Hippocampal formation (tissue), 2 donors: ENCODE measurements at places on chromosomes 5 and 9.

GRCh38 chr5:79508354-79508753 is 5.6 kb downstream of the HOMER1 start:
- DNase-seq, result no peak

DNA sequence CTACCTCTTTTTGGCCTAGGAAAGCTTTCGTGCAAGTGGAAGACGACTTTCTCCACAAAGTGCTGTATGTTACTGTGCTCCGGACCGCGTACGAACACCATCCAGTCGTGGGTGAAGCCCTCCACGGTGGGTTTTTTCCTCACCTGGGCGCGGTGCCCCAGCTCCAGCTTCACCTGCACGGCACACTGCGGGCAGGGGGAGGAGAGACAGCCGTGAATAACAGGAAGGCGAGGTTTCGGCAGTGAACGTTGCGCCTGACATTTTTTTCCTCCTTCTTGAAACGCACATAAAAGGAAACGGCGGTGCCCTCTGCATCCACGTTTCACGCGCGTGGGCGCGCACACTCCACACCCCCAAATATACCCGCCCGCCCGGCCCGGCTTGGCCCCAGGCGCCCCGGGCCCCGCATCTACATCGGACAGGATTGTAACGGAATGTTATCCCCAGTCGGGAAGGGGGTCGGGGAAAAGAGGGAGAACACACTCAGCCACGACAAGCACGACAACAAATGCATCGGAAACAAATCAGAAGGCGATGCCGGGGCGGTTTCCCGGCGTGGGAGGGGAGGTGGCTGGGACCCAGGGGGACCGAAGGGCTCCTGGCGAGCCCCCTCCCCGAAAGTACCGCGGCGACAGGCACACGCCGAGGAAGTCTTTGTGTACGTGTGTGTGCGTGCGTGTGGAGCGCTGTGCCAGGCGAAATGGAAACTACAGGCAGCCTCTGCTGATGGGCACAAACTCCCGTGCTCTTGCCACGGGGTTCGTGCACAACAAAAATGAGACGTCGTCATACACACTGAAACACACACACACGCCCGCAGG is 1.4 kb downstream of the MLLT3 start:
- DNase-seq, result no peak

GRCh38 chr5:73031839-73032238 is 76.0 kb downstream of the FCHO2 start:
- DNase-seq, result no peak

DNA sequence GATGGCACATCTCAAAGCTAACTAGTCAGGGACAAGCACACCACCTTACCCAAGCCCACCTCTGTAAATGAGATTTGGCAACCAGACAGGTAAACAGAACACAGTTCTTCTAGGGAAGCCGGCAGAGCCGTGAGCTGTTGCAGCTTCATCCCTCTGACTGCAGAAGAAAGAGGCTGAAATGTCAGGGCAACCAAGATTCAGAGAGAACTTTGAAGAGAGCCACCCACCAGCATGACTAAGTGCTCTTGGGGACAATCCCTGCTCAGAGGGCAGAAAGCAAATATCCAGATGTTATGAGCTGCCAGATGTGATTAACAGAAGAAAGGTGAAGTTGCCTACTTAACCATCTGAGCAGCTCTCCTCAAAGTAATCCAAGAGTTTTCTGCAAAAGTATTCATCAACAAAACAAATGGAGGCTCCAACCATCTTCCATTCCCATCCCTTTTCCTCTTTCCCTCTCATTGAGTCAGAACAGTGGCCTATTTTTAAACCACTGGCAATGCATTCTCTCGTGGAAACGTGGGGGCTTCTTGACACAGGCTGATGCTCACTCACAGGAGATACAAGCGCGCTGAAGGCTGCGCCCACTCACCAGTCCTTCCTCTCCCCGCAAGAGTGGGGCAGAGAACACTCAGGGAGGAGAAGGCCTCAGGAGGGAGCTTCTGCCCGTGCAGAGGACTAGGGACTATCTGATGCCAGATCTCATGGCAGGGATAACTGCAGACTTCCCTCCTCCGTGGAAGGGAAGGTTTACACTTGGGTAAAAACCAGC is 57.1 kb downstream of the SLIT3 start:
- no peak for DNase-seq

DNA sequence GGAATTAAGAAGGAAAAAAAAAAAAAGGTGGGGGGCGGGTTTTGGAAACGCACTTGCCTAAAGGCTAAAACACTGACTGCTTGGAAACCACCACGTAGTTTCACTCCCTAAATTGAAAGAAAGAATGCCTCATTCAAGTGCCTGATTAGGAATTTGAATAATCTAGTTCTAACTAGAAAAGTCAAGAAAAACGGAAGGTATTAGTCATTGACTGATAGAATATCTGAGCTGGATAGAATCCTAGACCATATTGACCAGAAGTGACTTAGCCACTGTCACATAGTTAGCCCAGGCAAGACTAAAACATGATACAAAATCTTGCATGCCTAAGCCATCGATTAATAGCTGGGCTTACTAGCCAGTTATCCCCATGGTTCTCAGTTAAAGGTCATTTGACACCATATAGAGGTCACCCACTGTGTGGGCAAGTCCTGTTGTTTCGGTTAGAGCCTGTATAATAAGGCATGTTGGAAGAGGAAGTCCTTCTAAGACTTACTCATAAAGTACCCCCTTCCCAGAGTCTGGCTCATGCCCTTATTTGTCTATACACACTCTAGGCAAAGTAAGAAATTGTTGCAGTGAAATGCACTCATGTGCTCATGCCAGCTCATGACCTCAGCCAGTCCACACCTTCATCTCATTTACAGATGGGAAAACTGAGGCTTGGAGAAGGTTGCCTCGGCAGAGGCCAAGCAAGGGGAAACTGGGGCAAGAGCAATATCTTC is 40.2 kb downstream of the SH3RF2 start:
- DNase-seq, result no peak

DNA sequence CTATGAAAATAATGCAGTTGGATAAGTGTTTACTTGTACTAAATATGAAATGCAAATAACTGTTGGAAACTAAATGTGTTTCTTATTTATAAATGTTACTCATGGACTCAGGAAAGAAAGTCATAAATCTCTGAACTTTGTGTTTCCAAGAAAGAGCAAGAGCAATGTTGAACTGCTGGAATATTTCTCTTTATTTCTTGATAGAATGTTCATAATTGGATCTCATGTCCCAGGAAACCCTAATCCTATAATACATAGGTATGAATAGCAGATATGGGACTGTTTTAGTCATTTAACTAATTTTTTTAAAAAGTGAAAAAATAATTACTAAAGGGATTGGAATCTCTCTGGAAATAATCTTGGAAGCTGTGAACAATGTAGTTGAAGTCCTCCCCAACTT is 245.0 kb upstream of the ACTBL2 start:
- no peak for DNase-seq

DNA sequence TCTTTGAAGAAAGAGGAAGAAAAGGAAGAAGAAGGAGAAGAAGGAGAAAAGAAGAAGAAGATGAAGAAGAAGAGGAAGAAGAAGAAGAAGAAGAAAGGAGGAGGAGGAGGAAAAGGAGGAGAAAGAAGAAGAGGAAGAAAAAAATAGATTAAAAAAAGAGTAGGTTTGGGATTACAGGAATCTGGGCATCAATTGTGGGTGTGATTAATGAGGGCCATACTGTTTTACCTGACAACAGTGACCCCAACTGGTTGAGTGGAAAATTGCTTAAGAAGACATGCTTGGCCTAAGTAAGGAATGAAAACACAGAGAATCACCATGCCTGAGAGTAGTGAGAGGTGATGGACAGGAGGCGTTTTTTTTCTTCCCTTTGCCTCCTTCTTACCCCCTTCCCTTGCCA is 114.6 kb downstream of the FAM170A start:
- DNase-seq, result peak; percentile 4
